ENCODE measurements at places on chromosomes 1 and 21.

DNA sequence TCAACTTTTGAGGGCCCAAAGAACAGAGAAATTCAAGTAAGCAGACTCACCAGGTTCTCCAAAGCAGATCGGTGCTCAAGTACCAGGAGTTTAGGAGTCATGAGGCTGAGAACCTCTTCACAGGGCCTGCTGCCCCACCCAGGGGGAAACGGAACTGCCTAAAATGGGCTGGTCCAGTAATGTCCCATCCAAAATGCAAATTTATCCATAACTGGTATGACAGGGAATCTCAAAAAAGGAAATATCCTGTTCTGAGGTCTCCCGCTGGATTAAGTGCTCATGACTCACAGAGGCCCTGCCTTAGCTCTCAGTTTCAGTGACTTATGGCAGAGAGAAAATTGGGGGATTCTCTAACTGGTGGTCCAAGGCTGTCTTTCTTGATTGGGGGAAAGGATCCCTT, 9.3 kb downstream of the SPRR2G start:
- no peak for DNase-seq

DNA sequence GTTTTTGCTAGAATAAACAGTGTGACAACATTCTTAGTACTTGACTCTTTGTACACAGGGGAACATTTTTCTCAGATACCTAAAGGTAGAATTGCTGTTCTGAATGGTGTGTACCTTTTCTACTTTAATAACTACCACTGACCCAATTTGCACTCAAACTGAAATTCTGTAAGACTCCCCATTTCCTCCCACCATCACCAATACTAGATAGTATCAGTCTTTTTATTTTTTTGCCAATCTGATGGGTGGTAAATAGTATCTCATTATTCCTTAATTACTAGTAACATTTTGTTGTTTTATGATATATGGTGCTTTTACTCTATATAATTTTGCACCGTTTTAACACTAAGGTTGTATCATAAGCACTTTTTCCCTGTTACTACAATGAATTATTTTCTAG, 28.8 kb upstream of the GCLM start:
- no peak for DNase-seq

GRCh38 chr1:116878804-116879477, 30.8 kb upstream of the PTGFRN start:
- DNase-seq: peak; percentile 52

DNA sequence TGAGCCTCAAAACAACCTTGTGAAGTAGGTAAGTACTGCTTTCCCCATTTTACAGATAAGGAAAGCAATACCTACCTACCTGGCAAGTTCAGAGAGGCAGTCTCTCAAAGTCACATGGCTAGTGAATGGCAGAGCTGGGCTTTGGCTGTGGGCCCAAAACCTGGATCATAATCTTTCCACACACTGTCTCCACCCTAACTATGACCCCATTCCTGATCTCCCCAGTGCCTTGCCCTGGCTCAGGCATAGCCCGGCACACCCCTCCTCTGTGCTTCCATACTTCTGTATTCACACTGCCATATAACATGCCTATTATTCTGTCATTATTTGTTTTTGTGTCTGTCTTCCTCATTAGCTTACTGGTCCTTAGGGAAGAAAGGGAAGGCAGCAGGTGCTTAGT, 15.9 kb downstream of the GNG12 start:
- no peak for DNase-seq

- DNase-seq: no peak
Observed at GRCh38 chr21:36747815-36748383, 49.0 kb downstream of the SIM2 start.
